ENCODE measurements at places on chromosomes 6 and 20. TPM values are rescaled to one million over a fixed set of nuclear protein-coding genes. Genes with fewer than 3 reads are reported as not detected.

GABRR1 gene
- total RNA-seq: not detected

RGS17 gene
- total RNA-seq: 6.6 TPM

- no peak for DNase-seq
These were observed 87.2 kb downstream of the PRND start for GRCh38 chr20:4808872-4809271.

DNA sequence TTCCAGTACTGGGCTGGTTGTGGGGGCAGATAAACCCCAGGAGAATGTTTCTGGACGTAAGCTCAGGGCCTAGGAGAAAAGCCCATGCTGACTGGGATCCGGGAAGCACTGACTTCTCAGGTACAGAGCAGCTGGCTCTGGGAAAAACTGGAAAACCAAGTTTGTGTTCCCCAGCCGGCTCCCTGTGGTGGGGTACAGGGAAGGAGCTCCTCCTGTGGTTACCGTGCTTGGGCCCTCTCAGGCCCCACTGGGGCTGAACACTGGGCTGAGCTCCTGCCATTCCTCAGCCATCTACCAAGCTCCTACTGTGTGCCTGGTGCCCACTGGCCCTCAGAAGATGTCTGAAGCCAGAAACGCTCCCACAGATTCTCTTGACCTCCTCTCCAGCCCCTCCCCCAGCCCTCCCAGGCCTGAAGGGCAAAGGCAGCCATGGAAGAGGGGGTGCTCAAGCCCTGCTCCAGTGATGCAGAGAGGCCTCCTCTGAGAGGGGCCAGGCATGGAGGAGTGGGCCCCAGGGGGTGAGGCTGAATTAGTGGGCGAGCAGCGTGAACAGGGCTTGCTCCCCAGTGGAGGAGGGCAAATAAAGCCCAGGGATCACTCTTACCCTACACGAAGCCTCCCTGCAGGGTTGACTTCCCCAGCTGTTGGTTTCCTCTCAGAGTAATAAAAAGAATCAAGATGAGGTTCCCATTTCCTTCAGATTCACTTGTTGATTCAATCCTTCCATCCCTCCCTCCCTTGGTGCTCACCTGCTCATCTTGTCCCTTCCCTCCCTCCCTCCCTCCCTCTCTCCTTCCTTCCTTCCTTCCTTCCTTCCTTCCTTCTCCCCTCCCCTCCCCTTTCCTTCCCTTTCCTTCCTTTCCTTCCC lies 100.0 kb downstream of the VEGFA start:
- no peak for DNase-seq

- DNase-seq: no peak
These were observed at the start of gene MAD2L1BP for GRCh38 chr6:43635387-43636307. TSS of gene MAD2L1BP (plus strand) at chr6:43635840. CDS start at chr6:43635876, 36 bp downstream.

DNA sequence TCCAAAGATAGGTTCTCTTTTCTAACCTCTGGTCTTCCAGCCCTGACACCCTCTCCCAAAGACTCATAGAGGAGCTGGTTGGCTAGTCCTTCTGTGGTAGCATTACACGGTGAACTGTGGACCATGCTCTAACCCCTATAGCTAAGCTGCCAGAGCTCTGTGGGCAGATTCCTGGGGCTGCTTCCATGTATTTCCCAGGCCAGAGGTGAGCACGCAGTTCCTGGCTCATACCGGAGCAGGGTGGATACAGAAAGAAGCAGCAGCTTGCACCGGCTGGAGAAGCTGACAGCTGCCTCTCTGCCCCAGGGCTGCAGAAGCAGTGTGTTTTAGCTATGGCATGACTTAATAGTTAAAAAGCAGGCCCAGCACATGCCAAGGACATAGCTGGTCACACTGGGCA lies 84.1 kb upstream of the FOXP4 start:
- DNase-seq: no peak

All from urinary bladder (tissue), 4 donors.